NCI-H748 treated with DMSO at 0.1 percent for 48 hours (cell line): ENCODE measurements at places on chromosomes 7 and 10.

- no peak for DNase-seq
These were observed 47.8 kb upstream of the SLF2 start for GRCh38 chr10:100864978-100865377.

- DNase-seq, result no peak
These were observed 20.1 kb downstream of the UPP1 start for GRCh38 chr7:48108959-48109847.

DNA sequence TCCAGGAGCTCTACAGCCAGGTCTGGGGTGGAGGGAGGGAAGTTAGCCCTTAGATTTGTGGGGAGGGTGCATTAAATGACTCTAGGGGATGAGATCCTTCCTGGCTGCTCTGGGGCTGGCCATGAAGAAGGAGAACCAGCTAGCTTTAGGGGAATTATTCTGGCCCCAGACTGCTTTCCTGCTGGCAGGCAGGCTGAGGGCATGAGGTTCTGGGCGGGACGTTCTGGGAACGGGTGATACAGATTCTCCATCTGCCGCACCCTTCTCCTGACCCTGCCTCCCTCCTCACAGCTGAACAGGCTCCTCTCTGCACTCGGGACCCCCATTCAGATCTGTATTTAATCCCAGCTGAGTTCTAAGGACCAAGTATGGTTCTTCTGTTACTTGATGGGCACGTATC is 23.9 kb downstream of the GOLGA7B start:
- DNase-seq, result no peak

- no peak for DNase-seq
These were observed 10.7 kb upstream of the FHIP2A start for GRCh38 chr10:114810926-114811325.

DNA sequence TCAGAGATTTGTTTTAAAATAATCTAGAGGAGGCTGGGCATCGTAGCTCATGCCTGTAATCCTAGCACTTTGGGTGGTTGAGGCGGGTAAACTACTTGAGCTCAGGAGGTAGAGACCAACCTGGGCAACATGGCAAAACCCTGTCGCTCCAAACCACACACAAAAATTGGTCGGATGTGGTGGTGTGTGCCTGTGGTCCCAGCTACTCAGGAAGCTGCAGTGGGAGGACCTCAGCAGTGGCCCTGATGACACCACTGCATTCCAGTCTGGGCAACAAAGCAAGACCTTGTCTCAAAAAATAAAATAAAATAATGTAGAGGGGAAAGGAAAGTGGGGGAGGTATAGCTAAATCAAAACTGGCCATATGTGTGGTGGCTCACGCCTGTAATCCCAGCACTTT is 13.9 kb upstream of the PPP3CB start:
- DNase-seq, result no peak

DNA sequence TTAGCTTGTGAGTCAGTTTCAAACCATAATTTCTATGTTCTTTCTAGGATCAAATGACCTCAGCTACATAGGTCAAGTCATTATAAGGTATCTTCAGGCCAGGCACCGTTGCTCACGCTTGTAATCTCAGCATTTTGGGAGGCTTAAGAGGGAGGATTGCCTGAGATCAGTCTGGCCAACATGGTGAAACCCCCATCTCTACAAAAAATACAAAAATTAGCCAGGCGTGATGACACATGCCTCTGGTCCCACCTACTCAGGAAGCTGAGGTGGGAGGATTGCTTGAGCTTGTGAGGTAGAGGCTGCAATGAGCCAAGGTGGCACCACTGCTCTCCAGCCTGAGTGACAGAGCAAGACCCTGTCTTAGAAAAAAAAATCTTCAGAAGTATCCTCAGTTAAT is 362.3 kb downstream of the GATA3 start:
- no peak for DNase-seq

DNA sequence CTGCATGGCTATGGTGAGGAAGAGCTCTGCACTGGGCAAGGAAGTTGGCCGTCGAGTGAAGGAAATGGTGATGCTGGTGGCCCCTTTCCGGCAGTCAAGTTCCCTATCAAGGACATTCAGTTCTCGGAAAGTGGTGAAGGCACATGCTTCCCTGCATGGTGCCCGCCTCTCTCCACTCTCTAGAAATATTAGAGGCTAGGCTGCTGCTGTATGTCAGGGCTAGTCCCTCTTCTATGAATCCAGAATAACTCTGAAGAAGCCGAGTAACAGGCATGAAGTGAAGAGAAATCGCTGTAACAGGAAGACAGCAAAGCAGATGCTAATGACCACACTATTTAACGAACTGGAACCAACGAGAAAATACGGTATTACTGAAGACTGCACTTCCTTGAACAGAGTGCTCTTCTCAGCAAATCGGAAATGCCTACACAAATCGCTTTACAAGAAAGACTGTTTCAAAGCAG is 5.4 kb downstream of the IDI1 start:
- DNase-seq, result no peak

DNA sequence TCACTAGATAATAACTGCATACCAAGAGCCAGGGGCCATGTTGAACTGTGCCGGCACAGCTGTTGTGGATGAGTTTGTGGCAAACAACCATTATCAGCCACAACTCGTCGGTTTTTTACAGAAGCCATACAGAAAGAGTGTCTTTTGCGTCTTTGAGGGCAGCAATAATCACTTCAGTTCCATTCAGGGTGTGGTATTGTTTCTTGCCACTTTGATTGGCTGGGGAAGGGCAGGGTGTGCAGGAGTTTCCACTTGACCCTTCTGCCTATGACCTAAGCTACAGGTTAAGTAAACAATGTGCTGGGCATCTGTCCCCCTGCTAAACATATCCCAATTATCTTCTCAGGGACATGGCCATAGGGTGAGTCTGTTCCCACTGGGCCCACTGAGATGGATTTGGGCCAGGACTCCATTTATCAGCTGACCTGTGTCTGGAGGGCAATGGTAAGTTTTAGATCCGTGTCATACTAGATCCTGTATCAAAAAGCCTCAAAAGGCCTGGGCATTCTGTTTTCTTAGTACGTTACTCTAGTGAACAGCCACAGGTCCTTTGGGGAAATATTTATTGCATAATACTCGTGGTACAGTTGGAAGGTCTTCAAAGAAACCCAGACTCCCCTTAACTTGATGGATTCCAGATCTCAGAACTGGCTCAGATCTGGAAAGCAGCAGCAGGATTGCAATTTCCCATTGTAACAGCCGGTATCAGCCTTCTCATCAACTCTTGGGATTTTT is 15.9 kb downstream of the ZNF3 start:
- DNase-seq, result no peak

DNA sequence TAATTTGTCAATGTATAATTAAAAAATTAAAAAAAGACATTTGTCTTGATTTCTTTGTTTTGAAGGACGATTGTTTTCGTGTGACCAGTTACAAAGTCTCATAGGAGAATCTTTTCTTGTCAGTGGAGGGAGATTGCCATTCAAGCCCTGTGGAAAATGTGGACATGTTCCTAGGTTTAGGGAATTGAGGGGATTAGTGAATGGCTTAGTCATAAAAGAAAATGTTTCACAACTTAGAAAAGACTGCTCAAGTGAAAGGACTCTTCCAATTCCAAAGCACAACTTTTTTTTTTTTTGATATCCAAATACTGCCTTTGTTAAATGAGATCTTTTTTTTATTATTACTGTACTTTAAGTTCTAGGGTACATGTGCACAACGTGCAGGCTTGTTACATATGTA is 140.7 kb upstream of the HABP2 start:
- no peak for DNase-seq

DNA sequence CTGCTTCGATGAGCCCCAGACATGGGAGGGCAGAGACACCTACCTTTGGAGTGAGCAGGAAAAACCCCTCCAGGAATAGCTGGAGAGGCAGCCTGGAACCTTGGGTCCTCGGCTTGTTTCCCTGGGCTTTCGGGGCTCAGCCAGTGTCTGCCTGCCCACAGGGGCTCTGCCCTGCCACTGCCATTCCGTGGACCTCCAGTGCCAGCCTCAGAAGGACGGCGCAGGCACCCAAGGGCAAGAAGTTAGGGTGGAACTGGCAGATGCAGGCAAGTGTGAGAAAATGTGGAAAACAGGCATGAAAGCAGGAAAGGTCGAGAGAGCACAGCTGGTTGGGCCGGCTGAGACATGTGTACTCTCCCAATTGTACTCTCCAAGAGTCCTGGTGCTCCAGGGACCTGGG is 281.5 kb downstream of the GRID1 start:
- no peak for DNase-seq

- no peak for DNase-seq
These were observed 4.6 kb downstream of the USP54 start for GRCh38 chr10:73586583-73586984.

DNA sequence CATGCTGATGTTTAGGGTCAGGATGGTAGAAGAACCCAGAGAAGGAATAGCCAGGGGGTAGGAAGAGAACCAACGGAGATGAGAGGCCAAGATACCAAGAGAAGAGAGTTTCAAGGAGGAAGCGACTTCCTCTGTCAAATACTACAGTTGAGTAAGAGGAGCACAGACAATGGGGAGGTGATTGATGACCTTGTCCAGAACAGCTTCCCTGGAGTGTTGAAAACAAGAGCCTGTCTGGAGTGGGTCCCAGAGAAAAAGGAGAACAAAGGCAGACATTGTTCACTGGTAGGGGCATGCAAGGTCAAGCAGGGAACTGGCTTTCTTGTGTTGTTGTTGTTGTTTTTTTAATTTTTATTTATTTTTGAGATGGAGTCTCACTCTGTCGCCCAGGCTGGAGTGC is 9.6 kb upstream of the TRIM56 start:
- no peak for DNase-seq

DNA sequence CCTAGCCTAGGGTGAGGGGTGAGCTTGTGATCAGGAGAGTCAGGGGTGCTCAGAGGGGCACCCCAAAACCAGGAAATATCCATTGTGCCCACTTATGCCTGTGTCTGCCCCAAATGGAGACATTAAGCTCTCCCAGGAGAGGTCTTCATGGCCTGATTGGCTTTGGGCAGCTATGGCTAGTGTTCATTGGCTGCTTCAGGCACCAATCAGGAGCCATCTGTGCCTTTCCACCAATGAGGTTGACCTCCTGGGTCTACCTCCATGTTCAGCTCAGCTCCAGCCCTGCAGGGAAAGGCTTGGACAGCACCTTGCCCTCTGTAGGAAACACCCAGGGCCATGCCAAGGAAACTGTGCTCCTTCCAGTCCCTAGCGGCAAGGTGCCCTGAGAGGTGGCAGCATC is 23.9 kb upstream of the HSPB1 start:
- DNase-seq, result no peak

- DNase-seq, result no peak
These were observed 7.8 kb upstream of the SLF2 start for GRCh38 chr10:100904917-100905316.
